NCI-H524 (cell line): ENCODE measurements at places on chromosomes 3 and 15.
A peak's percentile ranks its signal among the peaks of the same experiment; 100 is the strongest.

DNA sequence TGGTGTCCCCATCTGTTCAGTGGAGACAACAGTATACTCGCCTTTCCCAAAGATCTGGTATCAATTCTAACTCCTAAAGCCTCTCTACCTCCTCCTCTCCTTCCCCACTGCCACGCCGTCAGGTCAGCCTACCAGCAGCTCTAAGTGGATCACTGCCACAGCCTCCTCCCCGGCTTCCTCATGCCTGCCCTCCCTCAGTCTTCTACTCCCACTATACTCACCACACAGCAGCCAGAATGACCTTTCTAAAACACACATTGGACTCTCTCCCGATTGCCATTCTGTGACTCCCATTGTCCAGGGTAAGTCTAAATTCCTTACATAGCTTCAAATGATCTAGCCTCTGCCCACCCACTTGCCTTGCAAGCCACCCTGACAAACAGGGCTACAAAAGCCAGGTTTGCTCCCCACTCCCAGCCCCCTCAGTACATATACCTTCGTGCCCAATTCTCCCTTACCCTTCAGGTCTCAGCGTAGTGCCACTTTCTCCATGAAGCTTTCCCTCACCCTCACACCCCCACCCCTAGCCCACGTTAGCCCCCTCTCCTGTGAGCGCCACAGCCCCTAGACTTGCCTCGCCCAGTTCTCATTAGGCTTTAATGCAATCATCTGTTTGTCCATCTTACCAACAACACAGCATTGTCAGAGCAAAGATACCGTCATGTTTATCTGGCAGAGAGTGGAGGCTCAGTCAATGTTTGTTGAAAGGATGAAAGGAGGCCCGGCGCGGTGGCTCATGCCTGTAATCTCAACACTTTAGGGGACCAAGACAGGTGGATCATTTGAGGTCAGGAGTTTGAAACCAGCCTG lies 9.5 kb upstream of the SEMA7A start:
- no peak for DNase-seq

GRCh38 chr3:30550246-30550645 lies 56.2 kb upstream of the TGFBR2 start:
- no peak for DNase-seq

DNA sequence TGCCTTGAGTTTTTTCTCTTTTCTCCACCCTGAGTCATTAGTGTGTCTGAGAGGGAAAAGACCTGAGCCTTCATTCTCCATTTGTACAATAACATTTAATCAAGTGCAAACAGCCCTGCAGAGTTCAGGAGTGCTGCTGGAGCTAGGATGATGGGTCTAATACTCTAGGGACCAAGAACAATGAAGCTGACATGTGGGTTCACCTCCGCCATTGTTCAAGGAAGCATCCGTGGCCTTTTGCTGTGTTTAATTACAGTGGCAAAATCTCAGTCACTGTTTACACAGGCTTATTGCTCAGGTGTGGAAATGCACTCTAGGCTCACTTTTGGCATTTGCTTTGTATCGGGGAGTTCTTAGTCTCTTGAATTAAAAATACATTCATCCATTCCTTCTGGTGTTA lies 259.6 kb downstream of the LRTM1 start:
- DNase-seq, result no peak

DNA sequence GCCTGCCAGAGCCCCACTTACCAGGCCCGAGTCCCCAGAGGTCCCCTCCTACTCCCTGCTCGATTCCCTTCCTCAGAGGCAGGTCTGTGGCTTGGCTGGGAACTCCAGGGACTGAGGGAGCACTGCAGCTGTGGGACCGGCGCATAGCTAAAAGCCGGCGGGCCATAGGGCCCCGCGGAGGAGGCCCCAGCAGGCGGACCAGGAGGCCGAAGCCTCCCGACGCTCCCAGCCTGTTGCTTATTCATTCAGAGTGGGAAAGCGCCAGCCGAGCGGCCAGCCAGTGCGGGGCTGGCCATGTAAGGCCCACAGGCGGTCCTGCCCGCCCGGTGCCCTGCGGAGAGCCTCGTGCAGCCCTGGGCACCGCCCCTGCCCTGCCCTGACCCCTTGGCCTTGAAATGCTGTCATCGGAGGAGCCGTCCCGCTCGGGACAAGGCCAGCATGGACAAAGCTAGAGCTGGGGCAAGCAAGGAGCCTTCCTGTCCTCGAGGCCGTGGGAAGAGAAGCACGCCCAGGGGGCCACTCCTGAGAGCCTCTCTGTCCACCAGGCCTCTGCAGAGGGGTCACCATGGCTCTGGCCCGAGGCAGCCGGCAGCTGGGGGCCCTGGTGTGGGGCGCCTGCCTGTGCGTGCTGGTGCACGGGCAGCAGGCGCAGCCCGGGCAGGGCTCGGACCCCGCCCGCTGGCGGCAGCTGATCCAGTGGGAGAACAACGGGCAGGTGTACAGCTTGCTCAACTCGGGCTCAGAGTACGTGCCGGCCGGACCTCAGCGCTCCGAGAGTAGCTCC lies at the start of gene LOXL1:
Gene LOXL1 (plus strand): TSS at position 244 of the 784 bp plus-strand sequence. CDS start 322 bp downstream, at position 566.
- DNase-seq, result peak; percentile 78

- no peak for DNase-seq
Measured at GRCh38 chr3:76923485-76923884, 116.4 kb upstream of the ROBO2 start.

DNA sequence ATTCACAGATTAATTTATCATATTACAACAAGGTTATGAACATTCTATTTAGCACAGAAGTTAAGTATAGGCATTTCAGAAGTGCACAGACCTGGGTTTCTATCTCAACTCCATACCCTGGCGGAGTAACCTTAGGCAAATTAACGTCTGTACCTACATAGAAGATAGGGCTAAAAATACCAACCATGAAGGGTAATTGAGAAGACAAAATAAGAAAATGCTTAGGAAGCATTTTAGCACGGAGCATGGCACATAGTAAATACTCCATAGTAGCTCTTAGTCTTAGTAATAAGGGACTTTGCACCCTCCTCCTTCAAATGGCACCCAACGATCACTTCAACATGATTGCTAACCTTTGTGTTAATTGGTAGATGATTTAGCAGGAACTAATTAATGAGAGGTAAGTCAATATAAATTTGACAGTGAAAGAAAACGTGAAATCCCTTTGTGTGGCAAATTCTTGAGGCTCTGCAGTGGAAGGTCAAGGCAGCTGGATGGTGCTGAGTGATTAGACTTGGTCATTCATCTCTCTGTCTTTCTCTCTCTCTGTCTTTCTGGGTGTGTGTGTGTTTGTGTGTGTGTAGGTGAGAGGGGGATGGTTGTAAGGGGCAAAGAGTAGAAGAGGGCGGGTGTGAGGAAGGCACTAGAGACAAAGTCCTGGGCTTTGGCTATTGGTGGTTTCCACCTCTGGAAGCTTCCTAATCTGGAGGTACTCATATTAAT lies 131.1 kb upstream of the PHLDB2 start:
- DNase-seq, result no peak

- no peak for DNase-seq
Measured at GRCh38 chr3:172177046-172177445, 137.7 kb downstream of the FNDC3B start.

GRCh38 chr3:45567730-45568172 lies 26.8 kb upstream of the LIMD1 start:
- DNase-seq, result no peak

- DNase-seq, result no peak
Measured at GRCh38 chr15:55241186-55241585, 44.4 kb upstream of the RSL24D1 start.

DNA sequence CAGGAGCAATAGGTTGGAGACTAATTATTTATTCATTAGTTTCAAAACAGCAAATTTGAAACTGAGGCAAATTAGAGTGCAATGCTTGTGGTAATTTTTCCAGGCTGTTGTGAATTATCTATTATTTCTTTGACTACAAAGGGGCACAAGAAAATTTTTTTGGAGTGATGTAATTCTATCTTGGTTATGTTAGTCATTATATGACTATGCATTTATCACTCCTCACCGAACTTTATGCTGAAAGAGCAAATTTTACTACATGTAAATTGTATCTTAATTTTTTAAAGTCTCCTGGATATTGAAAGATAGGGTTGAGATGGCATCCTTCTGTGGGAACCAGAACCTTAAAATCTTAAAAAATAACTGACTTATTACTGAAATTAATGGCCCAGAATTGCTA lies 320.0 kb upstream of the ROBO1 start:
- no peak for DNase-seq

DNA sequence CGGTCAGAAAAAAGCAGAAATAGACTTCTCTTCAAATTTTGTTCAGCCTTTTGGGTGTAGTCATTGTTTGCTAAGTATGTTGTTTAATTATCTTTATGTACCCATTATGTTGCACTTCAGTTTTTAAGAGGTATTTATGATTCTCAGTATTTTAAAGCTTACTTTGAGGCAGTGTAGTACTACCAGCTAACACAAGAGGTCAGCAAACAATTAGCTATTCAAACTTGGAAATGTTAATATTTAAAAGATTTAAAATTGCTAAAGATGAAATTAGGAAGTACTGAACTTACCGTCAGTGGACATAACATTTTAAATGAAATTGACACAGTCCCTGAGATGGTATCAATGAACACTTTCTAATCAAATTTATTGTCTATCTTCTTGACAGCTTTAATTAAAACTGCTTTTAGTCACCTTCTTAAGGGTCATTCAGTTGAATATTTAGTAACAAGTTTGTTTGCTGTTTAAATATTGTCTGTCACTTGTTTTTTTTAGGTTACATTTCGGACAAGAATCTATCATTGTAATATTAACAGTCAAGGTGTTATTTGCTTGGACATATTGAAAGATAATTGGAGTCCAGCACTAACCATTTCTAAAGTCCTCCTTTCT lies 28.1 kb downstream of the NKIRAS1 start:
- DNase-seq, result no peak

- no peak for DNase-seq
Measured at GRCh38 chr3:194827486-194827885, 141.8 kb downstream of the FAM43A start.

DNA sequence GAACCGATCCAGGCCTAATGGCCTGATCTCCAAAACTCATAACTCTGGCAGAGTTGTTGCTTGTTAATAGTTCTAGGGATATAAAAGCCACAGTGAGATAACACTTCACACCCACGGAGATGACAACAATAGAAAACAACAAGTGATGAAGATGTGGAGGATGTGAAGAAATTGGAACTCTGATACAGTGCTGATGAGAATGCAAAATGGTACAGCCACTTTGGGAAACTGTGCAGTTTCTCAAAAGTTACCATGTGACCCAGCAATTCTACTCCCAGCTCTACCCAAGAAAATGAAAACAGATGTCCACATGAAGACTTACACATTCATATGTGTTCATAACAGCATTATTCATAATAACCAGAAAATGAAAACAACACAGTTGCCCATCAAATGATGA lies 3.8 kb downstream of the CMTM7 start:
- no peak for DNase-seq

DNA sequence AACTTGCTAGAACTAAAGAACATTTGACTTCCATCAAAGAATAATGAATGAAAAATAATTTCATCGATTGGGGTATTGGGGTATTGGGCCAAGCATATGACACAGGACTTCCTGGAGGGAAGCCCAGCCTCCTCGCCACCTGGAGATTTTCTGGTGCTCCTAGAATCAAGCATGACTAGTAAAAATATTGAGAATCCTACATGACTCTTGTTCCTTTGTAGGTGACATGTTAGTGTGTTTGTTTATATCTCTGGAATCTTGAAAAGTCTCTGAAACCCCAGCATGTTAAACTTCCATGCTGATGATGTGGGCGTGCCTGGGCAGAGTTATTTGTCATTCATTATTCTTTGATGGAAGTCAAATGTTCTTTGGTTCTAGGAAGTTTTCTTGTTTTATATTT lies 90.1 kb upstream of the EPHB3 start:
- no peak for DNase-seq

DNA sequence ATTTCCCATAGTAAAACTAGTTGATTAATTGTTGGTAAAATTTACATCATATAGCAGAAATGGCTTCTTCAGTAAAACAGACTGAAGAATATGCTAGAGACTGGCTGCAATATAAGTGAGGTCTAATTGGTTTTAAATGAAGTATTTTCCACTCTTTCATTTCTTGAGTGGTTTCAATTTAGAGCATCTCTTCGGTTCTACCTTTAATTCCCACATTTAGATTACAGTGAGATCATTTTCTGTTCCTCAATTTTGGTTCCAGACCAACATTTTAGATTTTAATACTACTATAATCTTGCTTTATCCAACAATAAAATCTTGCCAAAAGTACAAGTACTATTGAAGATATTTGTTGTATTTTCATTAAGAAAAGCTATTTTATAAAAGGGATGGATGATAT lies 1.0 kb upstream of the LRCH3 start:
- no peak for DNase-seq

- DNase-seq, result no peak
Measured at GRCh38 chr3:188421836-188422540, 268.0 kb downstream of the LPP start.

GRCh38 chr3:13652728-13653127 lies 103.8 kb downstream of the FBLN2 start:
- no peak for DNase-seq

- no peak for DNase-seq
Measured at GRCh38 chr3:19775765-19776164, 158.3 kb downstream of the EFHB start.

GRCh38 chr3:174498638-174499037 lies 360.5 kb upstream of the NAALADL2 start:
- DNase-seq, result no peak
